Stimulated activated CD4-positive, alpha-beta T cell treated with anti-CD3 and anti-CD28 coated beads, TNF-alpha, amount 100 ng/mL, for 1 hour (primary cell): ENCODE measurements at places on chromosomes 3 and 15.

GRCh38 chr3:159941038-159942000, 47.3 kb upstream of the IL12A start:
- no peak for DNase-seq

DNA sequence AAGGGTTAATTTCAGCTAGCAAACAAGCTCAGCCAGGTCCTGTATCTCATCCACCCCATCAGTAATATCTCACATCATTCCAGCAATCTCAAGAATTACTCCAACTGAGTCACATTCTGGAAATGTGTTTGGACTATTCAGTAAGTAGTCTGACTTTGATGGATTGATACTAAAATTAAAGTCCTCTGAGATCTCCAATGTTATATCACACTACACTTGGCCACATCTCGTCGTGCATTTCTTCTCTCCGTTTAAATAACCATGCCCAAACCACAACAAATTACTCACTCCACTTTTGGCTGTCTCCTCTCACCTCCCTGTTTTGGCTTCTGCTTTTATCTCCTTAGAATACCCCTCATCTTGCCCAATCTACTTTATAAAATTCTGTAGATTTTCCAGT, 292.2 kb downstream of the PYDC2 start:
- no peak for DNase-seq

GRCh38 chr3:164007765-164008164, 1070.5 kb downstream of the SI start:
- DNase-seq = no peak

DNA sequence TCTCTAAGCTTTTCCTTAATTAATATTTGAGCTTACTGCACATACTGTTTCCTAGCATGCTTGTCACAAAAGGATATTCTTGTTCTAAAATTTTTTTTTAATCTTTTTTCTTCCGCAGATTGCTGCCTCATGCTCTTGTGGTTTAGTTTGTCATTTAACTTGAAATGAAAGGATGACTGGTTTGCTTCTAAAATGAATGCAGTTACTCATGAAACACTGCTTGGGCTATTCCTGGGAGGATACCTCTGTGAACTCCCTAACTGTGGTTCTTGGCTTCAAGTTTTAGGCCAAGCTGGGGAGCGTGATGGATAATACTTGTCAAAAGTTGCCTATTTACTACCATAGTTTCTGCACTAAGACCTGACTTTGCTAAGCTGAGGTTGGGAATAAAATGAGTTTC, 64.0 kb downstream of the USP13 start:
- no peak for DNase-seq

GRCh38 chr15:34361278-34361677, 5.7 kb downstream of the LPCAT4 start:
- no peak for DNase-seq

GRCh38 chr15:90076716-90077115, 25.6 kb downstream of the IDH2 start:
- no peak for DNase-seq

- DNase-seq = no peak
These were observed 788.7 kb upstream of the DPPA4 start for GRCh38 chr3:110126065-110126464.

- no peak for DNase-seq
These were observed 65.2 kb downstream of the PGPEP1L start for GRCh38 chr15:98942431-98942830.

DNA sequence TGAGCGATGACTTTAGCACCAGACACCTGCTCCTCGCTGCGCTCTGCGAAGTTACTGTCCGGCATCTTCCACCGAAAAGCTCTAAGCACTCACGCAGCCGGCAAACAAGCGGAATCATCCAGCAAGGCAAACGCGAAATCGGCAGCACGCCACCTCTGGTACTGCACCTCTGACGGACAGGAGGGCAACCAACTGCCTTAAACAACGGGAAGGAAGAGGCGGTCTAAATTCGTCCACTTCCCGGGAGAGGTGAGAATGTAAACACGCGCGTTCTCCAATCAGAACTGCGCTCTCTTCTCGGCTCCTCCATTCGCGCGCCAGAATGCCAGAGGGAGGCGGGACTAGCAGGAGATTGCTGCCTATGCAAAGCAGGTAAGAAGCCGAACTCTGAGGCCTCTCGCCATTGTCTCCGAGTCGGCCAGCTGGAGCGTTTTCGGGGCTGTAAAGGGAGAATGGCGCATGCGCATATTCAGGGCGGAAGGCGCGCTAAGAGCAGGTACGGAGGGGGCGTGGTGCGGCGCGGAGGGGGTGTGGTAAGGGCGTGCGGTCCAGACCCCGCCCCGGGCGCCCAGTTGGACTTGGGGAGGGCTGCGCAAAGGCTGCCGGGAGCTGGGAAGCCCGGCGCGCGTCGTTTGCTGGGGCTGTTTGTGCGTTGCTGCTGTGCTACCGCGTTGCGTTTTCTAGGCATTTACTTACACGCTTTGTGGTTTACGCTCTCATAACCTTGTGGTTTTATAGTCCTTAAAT, at the start of the genes BTD and HACL1:
Gene BTD (plus strand): TSS at position 347 of the 747 bp plus-strand sequence. CDS start 33,695 bp downstream, outside the sequence.
Gene HACL1 (minus strand): TSS at position 171 of the 747 bp plus-strand sequence. CDS start 106 bp downstream, at position 65.
- DNase-seq = peak; percentile 94

- DNase-seq = no peak
These were observed 200.8 kb upstream of the GOLGA6L4 start for GRCh38 chr15:84034578-84035398.
